Activated CD4-positive, alpha-beta T cell treated with anti-CD3 and anti-CD28 coated beads, Interleukin-2, amount 10 ng/mL, durations not matched to agents 24 days and 14 days (primary cell): ENCODE measurements at places on chromosomes 12 and 14.

DNA sequence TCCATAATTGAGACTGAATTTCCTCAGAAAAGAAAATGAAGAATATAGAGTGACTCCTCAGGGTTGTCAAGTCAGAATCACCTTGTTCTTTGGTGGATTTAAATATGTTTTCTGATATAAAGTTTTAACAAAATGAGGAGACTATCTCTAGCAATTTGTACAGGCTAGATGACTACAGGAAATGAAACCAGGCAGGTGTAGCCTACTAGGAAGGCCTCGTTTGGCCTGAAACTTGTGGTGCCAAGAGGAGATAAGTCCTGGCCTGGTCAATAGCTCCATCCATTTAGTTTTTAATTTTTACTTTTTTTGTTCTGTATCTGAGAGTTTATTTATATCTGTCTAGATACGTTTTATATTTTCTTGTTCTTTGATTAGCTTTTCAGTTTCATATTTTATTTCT lies 41.5 kb downstream of the SNAPC1 start:
- DNase-seq = no peak

- peak; percentile 91 for DNase-seq
These were observed 17.8 kb upstream of the RPS6KA5 start for GRCh38 chr14:91078095-91078737.

DNA sequence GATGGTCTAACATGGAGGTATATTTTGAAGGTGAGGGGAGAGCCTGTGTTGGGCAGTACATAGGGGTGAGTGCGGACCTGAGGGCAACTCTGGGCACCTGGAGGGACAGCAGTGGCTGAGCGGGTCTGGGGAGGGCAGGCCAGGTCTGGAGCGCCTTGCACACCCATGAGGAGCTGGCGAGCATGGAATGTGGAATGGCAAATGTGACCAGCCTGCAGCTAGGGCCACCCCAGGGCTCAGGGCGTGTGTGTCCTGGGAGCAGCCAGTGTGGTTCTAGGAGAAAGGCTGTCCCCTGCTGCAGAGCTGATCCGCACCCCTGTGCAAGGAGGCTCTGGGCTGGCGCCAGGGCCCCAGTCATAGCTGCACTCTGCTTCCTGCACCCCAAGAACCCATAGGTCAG lies 24.5 kb downstream of the BCL7A start:
- no peak for DNase-seq

DNA sequence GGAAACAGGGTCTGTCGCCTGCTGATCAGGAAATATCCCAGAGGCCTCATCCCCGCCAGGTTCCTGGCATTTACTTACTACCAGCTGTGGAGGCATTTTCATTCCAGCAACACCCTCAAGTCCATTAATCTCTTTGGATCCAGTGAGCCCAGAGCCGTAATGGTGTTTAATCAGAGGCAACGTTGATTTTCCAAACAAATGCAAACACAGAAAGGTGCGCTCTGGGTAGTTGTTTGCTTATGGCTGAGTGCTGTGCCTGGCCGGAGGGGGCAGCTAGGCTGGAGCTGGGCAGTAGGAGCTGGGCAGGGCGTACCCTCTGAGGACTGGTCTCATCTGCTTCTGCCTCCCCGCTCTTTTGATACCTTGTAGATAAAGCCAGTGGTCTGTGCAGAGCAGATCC lies 110.6 kb downstream of the ADCK1 start:
- DNase-seq = no peak

DNA sequence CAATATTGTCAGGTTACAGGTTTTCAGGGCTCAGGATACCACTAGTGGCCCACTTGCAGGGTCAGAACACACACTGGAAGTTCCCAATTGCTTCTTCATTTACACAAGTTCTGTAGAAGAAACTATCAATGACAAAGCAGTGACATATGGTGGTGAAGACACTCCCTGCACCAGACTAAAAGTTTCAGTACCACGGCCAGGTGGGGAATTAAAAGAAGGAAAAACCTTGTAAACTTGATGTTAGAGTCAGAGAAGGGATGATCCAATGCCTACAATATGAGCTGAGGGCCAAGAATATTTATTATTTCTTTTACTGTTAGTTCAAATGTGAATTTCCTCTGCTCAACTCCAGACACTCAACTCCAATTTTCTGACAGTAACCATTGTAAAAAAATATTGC lies 31.8 kb upstream of the CHST11 start:
- no peak for DNase-seq

DNA sequence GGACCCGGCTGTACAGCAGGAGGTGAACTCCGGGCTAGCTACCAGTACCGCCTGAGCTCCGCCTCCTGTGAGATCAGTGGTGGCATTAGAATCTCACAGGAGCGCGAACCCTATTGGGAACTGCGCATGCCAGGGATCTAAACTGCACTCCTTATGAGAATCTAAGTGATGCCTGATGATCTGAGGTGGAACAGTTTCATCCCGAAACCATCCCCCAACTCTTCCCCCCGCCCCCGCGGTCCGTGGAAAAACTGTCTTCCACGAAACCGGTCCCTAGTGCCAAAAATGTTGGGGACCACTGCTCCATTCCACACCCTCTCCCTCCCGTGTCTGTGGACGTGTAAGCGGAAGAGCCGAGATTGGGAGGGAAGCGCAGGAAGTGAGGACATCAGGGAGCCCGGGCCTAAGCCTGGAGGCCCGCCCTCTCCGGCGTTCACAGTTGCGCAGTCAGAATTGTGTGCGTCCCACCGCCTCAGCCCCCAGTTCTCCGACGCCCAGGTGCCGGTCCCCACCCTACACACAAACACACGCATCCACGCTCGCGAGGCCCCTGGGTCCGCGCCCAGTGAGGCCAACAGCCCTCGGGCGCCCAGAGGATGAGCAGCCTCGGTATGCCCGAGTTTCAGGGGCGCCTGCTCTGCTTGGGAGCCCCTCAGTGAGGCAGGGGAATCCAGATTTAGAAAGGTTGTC lies 1.8 kb upstream of the RNASE4 start:
- peak; percentile 92 for DNase-seq

DNA sequence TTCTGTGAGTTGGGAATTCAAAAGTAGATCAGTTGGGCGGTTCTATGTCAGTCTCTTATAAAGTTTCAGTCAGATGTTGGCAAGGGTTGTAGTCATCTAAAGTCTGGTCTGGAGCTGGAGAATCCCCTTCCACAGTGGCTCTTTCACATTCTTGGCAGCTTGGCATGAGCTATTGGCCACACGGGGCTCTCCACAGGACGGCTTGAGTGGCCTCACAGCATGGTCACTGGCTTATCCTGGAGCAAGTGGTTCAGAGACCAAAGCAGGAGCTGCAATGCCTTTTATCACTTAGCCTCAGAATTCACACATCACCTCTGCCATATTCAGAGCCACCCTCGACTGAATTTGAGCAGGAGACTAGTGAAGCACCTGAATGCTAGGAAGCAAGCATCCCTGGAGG lies 7.1 kb upstream of the KICS2 start:
- no peak for DNase-seq

- DNase-seq = peak; percentile 92
These were observed at the start of gene PFKM for GRCh38 chr12:48119078-48119833. Gene PFKM, plus strand, starts transcription at chr12:48119364. Its CDS starts 3,411 bp downstream, at chr12:48122775.

GRCh38 chr12:54370171-54370730 lies 6.0 kb upstream of the GPR84 start:
- peak; percentile 78 for DNase-seq

DNA sequence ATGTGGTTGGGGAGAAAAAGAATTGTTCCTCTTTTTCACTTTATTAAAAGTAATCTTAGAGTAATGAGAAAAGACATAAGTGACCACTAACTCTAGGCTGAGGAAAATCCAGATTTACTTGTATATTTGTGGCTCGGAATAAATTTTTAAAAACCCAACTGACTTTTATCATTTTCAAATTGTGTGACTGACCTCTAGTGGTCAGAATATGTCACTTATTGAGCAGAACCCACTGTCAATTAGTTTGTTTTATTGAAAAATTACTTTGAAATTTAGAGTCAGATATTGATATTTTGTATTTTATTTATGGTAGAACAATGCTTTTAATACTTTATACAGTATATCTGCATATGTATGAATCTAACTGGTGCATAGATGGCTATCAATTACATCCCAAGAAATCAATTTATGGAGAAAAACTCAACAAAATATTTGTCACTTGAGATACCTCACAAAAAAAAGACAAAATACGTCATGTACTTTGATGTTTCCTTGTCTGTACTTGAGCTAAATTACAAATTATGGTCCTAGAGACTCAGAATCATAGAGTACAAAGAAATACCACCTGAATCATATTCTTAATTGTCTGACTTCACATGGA lies 229.4 kb downstream of the CNTN1 start:
- DNase-seq = no peak

GRCh38 chr12:13197032-13197431 lies 506 bp downstream of the EMP1 start:
- DNase-seq = no peak

- peak; percentile 37 for DNase-seq
These were observed 1160.2 kb downstream of the TMEM121 start for GRCh38 chr14:106686533-106686932.

DNA sequence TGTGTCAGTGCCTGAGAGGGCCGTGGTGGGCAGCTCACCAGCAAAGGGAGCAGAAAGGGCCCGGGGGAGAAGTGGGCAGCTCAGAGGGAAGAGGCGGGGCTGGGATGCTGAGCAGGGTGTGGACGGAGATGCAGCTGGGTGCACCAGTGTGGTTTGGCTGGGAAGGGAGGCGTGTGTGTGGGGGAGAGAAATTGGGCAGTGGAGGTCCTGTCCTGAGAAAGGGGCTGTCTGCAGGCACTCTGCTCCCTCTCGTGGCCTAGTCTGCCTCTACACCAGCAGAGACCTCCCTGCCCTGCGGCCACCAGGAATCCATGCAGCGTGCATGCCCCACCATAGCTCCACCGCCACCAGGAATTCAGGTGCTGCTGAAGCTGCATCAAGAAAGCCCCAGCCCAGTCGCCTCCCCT lies 6.4 kb downstream of the TMEM121 start:
- DNase-seq = no peak

DNA sequence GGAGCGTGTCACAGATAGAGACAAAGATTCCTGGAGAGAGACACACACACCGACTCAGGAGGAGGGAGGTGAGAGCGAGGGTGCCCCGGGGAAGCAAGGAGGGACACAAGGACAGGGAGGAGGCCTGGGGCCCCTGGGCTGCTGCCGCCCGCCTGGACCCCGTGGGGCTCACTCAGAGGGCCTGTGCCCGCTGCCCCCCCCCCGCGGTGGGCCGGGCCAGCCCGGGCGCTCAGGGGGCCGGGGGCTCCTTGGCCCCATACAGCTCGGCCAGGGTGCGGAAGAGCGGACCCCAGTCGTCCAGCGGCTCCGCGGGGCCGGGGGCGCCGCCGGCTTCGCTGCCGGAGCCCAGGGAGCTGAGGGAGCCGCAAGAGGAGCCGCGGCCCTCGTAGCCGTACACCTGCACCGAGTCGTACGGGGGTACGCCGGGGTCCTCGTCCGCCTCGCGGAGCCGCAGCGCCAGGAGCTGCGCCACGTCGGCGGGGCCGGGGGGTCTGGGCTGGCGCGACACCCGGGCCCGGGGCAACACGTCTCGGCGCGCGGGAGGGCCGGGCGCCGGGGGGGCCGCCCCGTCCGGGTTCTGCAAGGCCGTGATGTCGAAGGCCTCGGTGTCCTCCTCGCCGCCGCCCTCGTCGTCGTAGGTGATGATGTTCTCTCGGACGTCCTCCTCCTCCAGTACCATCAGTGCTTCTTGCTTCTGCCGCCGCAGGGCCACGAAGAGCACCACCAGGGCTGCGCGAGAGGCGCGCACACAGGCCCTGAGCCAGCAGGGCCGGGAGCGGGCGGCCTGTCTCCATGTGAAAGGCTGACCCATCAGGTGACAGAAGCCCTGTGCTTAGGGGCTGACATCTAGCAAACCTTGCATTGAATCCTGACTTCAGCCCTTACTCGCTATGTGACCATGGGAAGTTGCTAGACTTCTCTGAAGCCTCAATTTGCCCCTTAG lies 6.0 kb downstream of the PSMB11 start:
- no peak for DNase-seq

DNA sequence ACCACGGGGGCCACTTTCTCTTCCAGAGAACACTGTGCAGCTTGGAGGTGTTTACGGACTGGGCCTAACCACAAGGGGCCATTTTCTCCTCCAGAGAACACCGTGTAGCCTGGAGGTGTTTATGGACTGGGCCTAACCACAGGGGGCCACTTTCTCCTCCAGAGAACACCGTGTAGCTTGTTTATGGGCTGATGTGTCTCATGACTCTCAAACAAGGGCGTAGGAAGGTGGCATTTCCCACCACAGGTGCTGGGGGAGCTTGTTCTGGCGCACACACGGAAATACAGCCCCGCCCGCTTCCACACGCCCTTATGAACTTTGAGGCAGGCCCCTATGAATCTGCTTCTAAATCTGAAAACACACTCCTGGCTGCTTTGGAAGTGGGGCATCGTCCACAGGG lies 174.6 kb upstream of the SFSWAP start:
- no peak for DNase-seq

- DNase-seq = no peak
These were observed 31.2 kb upstream of the KCNH5 start for GRCh38 chr14:63076488-63076887.

DNA sequence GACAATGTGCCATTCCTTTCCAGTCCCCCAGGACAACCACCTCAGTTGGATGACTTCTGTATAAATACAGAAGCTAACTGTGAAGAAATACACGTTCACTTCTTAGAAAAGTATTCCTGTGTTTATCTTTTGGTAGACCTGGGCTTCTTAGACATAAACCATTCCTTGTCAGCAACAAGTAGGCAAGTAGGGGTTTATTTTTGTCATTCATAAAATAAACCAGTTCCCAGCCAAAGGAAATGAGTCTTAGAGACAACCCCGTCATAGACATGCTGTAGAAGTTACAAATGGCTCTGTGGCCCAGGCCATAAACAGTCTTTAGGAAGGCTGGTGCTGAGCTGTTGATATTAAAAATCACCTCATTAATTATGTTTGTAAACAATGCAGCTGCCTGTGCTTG lies 243.2 kb downstream of the SPTSSA start:
- no peak for DNase-seq

DNA sequence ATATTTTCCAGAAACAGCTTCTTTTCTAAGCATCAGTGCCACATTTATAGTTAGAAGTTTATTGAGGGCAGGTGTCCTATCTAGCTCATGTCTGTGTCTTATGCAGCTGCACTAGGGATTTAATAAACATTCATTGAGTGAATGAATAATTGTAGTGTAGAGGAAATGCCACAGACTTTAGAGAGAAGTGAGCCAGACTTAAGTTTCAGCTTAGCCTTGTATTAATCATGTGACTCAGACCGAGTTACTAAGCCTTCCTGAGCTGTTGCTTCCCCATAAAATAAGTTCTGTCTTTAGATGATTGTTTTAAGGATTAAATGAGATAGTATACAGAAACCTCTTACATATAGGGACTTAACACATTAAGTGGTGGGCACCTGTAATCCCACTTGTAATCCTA lies 236.1 kb upstream of the DDHD1 start:
- no peak for DNase-seq

DNA sequence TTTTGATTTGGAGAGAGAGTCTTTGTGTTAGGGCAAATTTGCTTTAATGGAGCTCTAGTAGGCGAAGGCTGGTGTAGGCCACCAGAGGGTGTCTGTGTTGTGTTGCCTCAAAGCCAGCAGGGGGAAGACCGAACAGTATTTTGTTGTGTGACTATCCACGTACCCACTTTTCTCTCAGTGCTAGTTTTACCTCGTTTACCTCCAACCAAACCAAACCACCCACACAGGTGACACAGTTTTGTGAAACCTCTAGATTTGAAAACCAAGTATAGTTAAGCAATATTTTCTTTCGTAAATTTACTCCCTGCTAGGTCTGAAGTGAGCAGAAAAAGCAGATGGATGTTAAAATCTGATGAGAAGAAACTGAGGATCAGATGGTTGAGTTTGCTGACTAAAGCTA lies 36.3 kb upstream of the NPFF start:
- DNase-seq = peak; percentile 85

- no peak for DNase-seq
These were observed 370.4 kb downstream of the ALG10 start for GRCh38 chr12:34392741-34393085.

GRCh38 chr12:47955059-47955458 lies 8.3 kb upstream of the TMEM106C start:
- DNase-seq = no peak
